Fibroblast of the aortic adventitia (primary cell): ENCODE measurements at places on chromosomes 4 and X. TPM values are rescaled to one million over a fixed set of nuclear protein-coding genes. Genes with fewer than 3 reads are reported as not detected.

The SUPT20HL2 gene
- total RNA-seq = not detected in 2 replicates

- DNase-seq = peak; percentile 80
Measured at GRCh38 chr4:139890816-139891215, 225.2 kb downstream of the MGST2 start.

The ABLIM2 gene
- total RNA-seq = under 0.01 TPM in 1 of 2 replicates, not detected in the other

GRCh38 chr4:623914-624566 lies 1.3 kb upstream of the PDE6B start:
- no peak for DNase-seq

DNA sequence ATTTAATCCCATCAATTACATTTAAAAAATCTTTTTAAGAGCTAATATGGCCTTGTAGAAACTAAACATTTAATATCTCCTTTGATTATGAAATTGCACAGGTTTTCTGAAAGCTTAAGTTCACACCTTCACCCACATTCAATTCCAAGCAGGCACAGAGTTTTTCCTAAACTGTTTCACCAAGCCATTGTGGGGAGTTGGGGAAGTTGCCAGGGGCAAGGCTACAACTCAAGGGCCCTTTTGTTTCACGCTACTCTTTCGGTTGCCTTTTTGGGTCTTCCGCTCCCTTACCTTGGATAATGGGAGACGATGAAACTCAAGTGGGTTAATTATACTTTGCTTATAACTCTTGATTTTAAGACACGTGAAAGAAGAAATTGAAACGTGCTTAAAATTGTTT lies 33.3 kb downstream of the APBB2 start:
- DNase-seq = no peak

GRCh38 chr4:15547392-15547791 lies 77.7 kb downstream of the CC2D2A start:
- no peak for DNase-seq

GRCh38 chrX:16579517-16579916 lies 70.4 kb upstream of the S100G start:
- no peak for DNase-seq

The FRG2 gene
- total RNA-seq = not detected in 2 replicates

GRCh38 chrX:107758231-107758766 lies 17.3 kb downstream of the TSC22D3 start:
- no peak for DNase-seq

DNA sequence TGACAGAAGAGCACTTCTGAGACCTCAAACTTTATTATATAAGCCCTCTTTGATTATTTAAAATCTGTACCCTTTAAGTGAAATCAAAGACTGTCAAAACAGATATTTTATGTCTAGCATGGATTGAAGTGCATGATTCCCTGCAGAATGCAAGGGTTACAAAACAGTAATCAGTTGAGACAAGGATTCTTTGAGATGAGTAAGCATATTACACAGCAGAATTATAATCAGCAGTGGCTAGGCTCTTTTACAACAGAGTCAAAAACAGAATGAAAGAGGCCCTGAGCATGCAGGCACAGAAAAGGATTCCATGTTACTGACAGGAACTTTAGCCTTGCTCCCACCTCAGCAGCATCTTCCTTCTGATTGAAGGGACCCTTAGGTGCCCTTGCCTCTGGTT lies 487.9 kb upstream of the GALNT7 start:
- DNase-seq = peak; percentile 4

The SPRY1 gene
- total RNA-seq = 33.0 and 44.2 TPM in 2 replicates
